Astrocyte of the hippocampus (primary cell): ENCODE measurements at places on chromosomes 2 and 18.

DNA sequence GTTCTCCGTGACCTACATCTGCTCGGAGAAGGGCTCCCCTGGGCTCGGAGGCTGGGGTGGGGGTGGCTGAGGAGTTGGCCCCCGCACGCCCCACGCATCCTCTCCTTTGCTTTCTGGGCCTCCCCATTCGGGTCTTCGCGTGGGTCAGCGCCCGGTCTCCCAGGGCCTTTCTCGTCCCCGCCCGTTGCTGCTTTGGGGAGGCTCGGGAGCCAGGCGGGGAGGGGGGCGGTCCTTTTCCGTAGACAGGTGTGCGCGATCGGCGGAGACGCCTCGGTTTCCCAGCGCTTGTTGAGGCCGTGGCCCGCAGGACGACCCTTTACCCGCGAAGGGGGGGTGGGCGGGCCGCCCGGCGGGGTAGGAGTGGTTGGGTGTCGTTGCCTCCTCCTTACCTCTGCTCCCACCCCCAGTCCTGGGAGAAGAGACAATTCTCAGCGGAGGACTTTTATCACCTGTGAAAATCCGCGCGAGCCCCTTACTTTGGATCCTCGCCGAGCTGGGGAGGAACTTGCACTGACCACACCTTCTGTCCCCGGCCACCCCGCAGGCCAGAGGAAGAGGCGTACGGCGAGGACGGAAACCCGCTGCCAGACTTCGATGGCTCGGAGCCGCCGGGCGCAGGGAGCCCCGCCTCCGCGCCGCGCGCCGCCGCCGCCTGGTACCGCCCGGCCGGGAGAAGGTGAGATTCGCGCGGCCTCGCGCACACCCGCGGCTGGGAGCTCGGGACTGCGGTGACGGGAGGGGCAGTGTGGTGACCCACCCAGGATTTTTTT lies 2.6 kb downstream of the ADCYAP1 start:
- DNase-seq, result peak; percentile 36

- no peak for DNase-seq
Observed at GRCh38 chr2:144479659-144480058, 40.3 kb downstream of the ZEB2 start.

DNA sequence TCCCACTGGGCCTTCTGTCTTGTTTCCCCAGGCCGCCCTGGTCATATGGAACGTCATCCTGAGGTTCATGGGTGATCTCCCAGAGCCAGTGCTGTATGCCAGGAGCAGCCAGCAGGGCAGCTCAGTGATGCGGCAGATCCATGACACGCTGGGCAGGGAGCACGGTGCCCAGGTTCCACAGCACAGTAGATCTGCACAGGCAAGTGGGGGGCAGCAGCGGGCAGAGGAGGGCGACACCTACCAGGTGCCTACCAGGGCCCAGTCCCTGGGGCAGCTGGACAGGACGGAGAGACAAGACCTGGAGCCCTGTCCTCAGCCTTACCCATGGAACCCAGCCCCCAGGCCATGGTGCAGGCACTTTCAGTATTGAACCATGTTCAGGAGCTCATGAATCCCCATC lies 36.1 kb upstream of the GPR17 start:
- DNase-seq, result no peak

DNA sequence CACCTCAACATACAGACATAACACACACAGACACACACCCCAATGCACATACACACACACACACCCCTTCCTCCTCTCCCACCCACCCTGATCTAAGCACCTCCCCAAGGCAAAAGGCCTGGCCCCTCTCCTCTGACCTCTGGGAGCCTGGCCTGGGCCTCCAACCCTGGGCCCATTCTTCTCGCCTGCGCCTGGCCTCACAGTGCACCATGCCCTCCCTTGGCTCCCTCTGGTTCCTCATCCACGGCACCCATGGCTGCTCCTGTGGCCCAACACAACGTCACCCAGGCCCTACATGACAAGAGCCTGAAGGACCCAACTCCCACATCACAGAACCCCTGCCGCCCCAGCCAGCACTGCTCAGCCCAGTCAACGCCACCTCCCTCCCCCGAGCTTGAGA lies 281.3 kb downstream of the CELF4 start:
- DNase-seq, result no peak

- peak; percentile 64 for DNase-seq
Observed at GRCh38 chr18:76488190-76488589, 6.9 kb downstream of the ZNF516 start.

DNA sequence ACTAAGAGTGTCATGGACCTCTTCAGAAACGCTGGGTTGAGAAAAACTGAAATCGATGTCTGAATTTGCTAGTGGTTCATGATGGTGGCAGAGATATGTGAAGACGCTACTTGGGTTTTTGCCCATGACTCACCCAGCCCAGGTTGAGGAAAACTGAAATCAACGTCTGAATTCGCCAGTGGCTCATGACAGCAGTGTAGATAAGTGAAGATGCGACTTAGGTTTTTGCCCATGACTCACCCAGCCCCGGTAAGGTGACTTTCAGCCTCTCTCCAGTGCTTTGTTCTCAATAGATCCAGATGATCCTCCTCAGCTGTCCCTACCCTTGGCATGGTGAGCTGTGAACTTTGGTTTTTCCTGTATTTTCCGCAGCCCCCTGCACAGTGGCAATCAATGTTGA lies 105.3 kb upstream of the SIX3 start:
- DNase-seq, result no peak

- no peak for DNase-seq
Observed at GRCh38 chr2:67448648-67449047, 51.5 kb downstream of the ETAA1 start.

GRCh38 chr2:175576875-175577274 lies 395.4 kb upstream of the ATP5MC3 start:
- DNase-seq, result no peak

DNA sequence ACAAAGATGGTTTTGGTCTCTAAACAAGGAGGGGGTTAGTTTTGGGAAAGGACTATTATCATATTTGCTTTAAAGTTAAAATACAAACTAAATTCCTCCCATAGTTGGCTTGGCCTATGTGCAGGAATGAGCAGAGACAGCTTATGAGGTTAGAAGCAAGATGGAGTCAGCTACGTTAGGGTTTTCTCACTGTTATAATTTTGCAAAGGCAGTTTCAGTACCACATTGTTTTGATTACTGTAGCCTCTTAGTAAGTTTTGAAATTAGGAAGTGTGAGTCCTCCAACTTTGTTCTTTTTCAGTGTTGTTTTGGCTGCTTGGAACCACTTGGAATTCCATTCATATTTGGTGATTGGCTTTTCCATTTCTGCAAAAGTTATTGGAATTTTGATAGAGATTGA lies 23.4 kb downstream of the LCLAT1 start:
- no peak for DNase-seq

GRCh38 chr2:189574793-189575475 lies 5.7 kb downstream of the SLC40A1 start:
- DNase-seq, result no peak

GRCh38 chr2:102801098-102801718 lies 39.4 kb downstream of the TMEM182 start:
- DNase-seq, result peak; percentile 17

DNA sequence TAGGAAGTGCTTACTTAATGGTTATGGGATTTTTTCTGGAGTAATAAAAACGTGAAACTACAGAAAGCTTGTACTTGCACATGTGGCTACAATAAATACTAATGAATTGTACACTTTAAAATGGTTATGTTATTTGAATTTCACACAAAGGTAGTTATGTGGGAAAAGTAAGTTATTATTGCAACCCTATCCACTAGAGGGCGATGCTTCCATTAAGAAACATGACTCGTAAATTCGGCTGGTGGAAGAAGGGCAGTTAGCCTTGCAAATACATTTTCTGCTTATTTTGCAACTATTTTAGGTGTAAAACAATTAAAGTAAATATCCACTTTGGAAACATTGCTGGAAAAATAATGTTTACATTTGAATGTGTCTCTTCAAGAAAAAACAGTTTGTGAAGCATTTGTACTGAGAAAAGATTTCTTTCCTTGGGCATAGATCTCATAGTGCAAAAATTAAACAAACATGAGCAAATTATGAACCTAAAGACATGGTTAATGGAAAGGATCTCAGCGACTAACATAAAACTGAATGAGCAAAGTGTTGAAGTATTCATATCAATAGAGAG lies 68.1 kb upstream of the CSRNP3 start:
- DNase-seq, result peak; percentile 84

DNA sequence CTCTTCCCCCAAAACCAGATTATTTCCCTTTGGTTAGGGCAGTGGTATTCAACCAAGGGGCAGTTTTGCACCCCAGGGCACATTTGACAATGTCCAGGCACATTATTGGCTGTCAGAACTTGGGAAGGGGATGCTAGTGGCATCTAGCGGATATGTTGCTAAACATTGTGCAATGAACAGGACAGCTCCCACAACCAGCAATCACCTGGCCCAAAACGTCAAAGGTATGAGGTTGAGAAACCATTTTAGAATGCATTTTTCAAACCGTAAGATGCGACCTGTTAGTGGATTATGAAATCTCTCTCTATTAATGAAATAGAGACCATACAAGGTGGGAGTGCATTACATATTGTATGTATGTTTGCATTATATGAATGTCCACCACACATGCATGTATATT lies 54.2 kb downstream of the CD8B2 start:
- DNase-seq, result no peak

GRCh38 chr2:146321175-146321574 lies 1523.7 kb upstream of the ACVR2A start:
- peak; percentile 54 for DNase-seq

DNA sequence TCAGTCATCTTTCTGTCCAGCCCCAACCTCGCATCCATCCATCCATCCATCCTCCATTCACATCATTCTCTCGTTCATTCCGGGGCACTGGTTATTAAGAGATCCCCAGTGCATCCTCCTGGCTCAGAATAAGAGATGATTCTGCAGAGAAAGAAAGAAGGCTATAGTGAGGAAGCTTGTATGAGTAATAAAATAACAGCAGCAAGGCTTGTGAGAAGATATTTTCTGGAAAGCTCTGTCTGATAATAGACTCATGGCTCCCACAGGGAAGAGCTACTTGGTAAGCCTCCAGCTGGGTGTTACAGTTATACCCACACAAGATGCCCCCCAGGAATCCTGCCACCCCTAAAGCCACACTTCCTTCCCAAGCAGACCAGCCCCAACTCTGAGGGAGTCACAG lies 143.2 kb downstream of the MTCL1 start:
- no peak for DNase-seq

GRCh38 chr2:43792653-43793052 lies 18.8 kb downstream of the DYNC2LI1 start:
- DNase-seq, result no peak

GRCh38 chr2:85994421-85994777 lies 105.6 kb upstream of the ST3GAL5 start:
- DNase-seq, result no peak

DNA sequence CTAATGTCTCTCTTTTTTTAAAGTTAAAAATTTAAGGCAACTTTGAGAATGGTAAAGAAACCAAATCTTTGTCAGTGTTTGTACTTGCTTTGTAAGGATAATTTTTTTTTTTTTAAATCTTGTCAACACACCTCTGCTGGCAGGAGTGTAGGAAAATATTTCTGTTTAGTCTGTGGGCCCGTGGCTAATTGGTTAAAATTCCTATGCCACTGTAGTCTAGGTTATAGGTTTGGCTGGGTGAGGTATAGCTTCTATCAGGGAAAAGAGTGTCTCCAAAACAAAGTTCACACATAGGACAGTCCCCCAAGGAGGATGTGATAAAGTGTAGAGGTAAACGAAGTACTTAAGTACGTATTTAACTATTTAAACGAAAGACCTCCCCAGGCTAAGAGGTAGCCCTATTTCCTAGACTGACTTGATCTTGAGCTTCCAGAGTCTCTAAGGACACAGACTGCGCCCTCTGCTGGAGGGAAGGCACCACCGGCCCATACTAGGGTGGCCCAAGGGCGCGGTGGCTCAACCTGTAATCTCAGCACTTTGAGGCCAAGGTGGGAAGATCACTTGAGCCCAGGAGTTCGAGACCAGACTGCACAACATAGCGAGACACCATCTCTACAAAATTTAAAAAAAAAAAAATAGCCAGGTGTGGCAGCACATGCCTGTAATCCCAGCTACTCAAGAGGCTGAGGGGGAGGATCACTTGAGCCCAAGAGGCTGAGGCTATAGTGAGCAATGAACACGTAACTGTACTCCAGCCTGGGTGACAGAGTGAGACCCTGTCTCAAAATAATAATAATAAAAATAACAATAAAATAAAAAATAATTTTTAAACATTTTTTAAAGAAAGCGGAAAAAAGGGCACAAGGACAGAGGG lies 8.9 kb downstream of the TEX44 start:
- DNase-seq, result peak; percentile 88

- DNase-seq, result peak; percentile 82
Observed at GRCh38 chr2:54360055-54360792, 95.9 kb upstream of the SPTBN1 start.

GRCh38 chr2:109032229-109032820 lies 43.3 kb upstream of the EDAR start:
- DNase-seq, result no peak
